ENCODE measurements at places on chromosomes 12 and 14.

- no peak for DNase-seq
Measured at GRCh38 chr12:64733857-64734256, 25.3 kb downstream of the GNS start.

GRCh38 chr14:93183596-93184317 lies 940 bp downstream of the MOAP1 start:
- no peak for DNase-seq

DNA sequence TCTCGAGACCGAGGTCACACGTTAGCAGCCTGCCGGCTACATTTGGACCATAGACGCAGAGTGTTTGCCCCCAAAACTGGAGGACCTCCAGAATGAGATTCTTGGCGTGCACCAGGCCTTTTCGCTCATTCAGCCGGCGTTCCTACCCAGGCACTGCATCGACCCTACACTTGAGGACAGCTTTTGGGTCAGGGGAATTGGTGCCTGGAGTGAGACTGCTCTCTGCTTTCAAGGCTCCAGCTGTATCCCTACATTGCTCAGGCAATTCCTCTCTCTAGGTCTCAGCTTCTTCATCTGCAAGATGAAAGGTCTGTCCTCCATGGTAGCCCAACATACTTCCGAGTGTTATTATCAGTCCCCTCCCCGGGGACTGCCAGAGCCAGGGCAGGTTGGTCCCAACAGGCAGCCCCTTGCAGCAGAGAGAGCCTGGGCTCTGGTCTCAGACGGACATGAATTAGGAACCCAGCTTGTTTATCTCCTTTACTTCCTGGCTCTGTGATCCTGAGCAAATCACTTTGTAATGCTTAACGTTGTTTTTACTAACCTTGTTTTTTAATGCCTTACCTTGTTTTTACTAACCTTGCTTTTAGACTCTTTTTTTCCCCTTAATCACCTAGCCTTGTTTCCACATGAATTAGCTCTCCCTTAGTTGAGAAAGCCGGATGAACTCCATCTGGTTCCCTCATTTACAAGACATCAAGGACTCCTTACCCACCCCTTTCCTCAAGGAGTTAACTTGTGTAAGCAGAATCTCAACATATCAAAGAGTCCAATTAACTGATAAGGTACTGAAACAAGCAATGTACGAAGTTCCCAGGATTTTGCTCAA lies 892 bp downstream of the TCHP start:
- no peak for DNase-seq

GRCh38 chr14:92950773-92951172 lies 27.8 kb downstream of the CHGA start:
- no peak for DNase-seq

GRCh38 chr14:29163109-29163508 lies 396.5 kb downstream of the FOXG1 start:
- no peak for DNase-seq

DNA sequence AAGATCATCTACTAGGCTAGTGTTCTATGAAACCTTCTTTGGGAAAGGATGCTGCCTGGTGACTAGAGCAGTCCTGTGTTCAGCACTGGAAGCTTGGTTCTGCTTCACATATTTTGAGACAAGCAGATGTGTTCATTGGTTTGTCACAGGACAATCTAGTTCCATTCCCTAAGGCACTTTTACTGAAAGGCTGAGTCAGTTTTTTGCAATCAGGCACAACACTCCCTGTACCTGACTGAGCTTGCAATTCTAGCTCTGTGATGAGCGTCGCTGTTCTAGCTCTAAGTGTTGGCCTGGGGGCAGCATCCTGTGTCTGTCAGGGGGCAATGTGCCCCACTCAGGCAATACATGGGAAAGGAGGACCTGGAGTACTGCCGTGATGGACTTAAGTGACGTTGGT lies 144.4 kb downstream of the CAND1 start:
- DNase-seq, result no peak

DNA sequence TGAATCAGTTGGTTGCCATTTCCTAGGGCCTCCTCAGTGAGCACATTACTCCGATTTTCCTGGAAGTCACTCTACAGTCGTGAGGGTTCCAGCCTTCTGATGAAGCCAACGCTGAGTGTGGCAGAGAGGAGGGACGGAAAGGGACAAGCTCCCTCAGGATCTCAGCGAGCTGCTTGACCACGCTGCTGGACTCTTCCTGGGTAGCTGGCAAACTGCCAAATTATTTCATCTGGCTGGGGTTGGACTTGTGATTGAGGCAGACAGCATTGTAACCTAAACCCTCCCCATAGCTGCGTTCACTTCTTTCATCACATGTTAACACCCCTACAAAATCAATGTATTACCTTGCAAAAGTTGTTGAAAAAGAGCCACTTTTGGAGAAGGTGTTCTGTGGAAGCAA lies 69.6 kb upstream of the CHST11 start:
- no peak for DNase-seq

DNA sequence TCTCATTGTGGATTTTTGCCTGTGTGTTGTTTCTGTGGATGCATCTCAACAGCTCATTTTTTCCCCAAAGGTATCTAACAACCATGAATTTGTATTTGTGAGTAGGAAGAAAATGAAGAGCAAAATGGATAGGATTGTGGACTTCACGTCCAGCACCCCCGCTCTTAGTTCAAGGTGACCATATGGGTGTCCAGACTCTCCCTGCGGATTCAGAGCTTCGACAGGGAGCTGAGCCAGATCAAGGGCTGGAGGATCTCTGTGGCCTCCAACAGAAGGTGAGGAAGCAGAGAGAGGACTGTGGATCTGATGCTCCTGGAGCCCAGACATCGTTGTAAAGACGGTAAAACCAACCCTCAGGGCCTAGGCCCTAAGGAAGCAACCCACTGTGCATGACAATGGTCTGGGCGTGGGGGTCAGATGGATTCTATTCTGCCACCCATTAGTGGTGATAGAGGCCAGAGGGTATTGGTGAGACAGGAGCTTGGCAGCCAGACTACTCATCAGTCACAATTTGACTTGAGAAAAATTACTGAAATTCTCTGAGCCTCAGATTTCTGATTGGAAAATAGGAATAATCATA lies 659.7 kb upstream of the TMEM132C start:
- no peak for DNase-seq

- DNase-seq, result no peak
Measured at GRCh38 chr14:65613131-65613650, 200.7 kb downstream of the FUT8 start.

- no peak for DNase-seq
Measured at GRCh38 chr12:46557539-46558373, 185.2 kb upstream of the SLC38A2 start.

GRCh38 chr12:74539261-74539660 lies 1.6 kb downstream of the ATXN7L3B start:
- no peak for DNase-seq

- DNase-seq, result no peak
Measured at GRCh38 chr14:55031190-55031589, 4.2 kb downstream of the SOCS4 start.

GRCh38 chr12:53738406-53739213 lies 11.4 kb upstream of the CALCOCO1 start:
- no peak for DNase-seq

- DNase-seq, result peak; percentile 93
Measured at GRCh38 chr14:20305265-20306078, at the start of gene TTC5. Gene TTC5, minus strand, starts transcription at chr14:20305951. Its CDS starts 14 bp downstream, at chr14:20305937.

- no peak for DNase-seq
Measured at GRCh38 chr12:89863968-89864367, 155.3 kb upstream of the ATP2B1 start.

DNA sequence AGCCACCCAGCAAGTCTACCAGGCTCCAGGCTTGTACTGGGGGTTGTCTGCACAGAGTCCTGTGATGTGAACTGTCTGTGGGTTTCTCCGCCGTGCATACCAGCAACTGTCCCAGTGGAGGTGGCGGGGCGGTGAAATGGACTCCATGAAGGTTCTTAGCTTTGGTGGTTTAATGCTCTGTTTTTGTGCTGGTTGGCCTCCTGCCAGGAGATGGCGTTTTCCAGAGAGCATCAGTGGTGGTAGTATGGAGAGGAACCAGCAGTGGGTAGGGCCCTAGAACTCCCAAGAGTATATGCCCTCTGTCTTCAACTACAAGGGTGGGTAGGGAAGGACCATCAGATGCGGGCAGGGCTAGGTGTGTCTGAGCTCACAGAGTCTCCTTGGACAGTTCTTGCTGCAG lies 303.8 kb downstream of the TMEM121 start:
- no peak for DNase-seq

- no peak for DNase-seq
Measured at GRCh38 chr14:101922866-101923265, 41.5 kb upstream of the DYNC1H1 start.

GRCh38 chr12:96075560-96075959 lies 40.2 kb upstream of the LTA4H start:
- DNase-seq, result no peak

- no peak for DNase-seq
Measured at GRCh38 chr12:63815482-63815852, 29.0 kb upstream of the SRGAP1 start.

DNA sequence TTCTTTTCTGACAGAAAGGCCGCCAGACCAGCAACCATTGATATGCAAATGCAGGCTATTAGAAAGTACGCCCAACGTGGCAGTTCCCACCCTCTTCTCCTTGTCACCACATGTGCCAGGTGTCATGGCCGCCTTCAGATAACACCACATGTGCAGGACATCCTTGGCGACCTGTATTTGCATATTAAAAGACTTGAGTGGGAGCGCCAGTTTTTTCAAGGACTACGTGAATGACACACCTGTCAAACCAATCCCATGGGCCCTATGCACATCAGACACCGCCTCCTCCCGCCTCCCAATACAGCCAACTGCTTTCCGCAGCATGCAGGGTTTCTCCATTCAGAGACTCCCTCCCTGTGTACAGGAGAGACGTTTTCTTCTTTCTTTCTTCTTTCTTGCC lies 318.6 kb upstream of the FAR2 start:
- DNase-seq, result no peak

GRCh38 chr14:89765346-89765745 lies 189.2 kb downstream of the EFCAB11 start:
- DNase-seq, result no peak

DNA sequence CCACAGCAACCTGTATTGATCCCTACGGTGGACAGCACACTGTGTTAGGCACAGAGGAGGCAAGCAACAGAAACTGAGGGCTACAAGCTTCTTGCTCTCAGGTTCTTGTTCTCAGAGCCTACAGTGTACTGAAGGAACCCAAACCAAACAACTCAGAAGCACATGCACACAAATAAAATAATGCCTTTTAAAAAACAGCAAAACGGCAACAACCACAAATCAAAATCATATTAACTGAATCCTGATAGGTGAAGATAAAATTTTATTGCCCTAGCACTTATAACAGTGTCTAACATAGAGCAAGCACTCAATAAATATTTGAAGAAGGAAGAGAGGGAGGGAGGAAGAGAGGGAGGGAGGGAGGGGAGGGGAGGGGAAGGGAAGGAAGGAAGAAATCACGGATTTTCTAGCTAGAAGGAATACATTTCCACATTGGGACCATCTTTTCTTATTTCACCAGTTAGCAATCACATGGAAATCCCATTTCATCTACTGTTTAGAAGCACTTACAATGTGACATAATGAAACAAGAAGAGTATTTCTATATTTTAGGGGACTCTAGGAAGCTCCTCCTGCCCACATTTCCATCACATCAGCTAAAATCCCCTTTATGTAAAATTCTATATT lies 27.2 kb downstream of the DMAC2L start:
- no peak for DNase-seq

DNA sequence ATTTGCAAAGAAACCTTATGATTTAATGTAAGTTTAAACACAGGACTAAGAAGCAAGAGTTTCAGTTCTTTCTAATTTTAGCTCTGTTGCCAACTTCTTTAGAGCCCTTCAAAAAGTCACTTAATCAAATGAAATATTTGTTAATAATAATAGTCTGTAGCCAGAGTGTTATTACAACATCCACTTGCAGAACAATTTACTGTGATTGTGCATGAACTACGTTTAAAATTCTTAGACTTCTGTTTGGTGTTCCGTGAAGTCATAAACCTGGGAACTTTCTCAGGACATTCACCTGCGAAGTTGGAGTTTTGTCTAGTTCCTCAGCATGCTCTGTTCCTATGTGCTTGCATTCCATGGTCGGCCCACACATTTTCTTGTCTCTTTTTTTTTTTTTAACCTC lies 244.0 kb upstream of the AVPR1A start:
- no peak for DNase-seq

- DNase-seq, result no peak
Measured at GRCh38 chr12:30010071-30011052, 226.6 kb upstream of the TMTC1 start.

GRCh38 chr12:74619084-74619483 lies 81.4 kb downstream of the ATXN7L3B start:
- no peak for DNase-seq

- no peak for DNase-seq
Measured at GRCh38 chr12:77354766-77355362, 289.5 kb upstream of the E2F7 start.

- no peak for DNase-seq
Measured at GRCh38 chr14:51474854-51475253, 176.9 kb upstream of the FRMD6 start.

GRCh38 chr14:96363751-96364336 lies 518 bp downstream of the GSKIP start:
- no peak for DNase-seq

GRCh38 chr14:83646228-83646627 lies 1883.7 kb upstream of the FLRT2 start:
- DNase-seq, result no peak

GRCh38 chr12:124752437-124753227 lies 111.0 kb downstream of the SCARB1 start:
- no peak for DNase-seq

GRCh38 chr14:85607651-85608081 lies 77.7 kb downstream of the FLRT2 start:
- no peak for DNase-seq

DNA sequence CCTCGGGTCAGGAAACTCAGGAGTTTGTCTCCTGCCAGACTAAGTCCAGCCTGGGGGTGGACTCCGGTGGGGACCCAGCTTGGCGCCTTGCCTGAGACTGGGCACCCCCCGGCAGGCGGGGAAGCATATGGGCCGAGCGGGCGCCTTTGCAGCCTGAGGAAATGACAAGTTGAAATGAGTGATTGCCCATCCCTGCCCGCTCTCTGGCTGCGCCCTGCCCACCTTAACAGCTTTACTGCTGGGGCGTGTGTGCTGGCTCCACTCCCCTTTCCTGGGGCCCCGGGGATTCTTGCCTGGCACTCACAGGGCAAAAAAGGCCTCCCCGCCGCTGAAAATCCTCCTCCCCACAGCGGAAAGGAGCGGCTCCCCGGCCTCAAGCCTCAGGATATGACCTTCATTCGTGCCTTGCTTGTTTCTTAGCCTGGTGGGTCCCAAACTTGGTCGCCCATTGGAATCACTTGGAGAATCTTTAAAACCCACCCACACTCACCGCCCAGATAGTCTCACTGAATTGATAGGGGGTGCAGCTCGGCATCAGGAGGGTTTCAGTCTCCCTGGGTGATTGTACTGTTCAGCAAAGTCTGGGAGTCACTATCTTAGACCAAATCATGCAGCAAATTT lies 1.5 kb downstream of the RFLNA start:
- DNase-seq, result no peak

DNA sequence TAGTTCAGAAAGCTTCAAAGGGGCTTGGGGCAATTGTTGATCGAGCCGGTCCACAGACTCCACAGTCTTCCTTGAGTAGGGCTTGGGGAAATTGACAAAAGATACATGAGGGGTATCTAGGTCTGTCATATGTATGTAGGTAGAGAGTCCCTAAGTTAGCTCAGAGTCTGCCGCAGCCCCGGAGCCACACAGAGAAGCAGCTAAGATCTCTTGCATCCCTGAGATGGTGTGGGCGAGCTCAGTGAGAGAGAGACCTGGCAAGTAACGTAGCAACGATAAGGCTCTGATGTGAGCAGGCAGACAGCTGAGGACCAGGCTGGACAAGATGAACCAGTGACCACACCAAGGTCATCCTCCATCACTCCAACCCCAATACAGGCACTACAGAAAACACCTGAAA lies 297.6 kb downstream of the TMEM132D start:
- no peak for DNase-seq

- DNase-seq, result no peak
Measured at GRCh38 chr12:68530965-68531364, 79.7 kb upstream of the RAP1B start.

Data from left forelimb (tissue), 1 donor.